ENCODE measurements at places on chromosomes 5 and 9.
A peak's percentile ranks its signal among the peaks of the same experiment; 100 is the strongest.

DNA sequence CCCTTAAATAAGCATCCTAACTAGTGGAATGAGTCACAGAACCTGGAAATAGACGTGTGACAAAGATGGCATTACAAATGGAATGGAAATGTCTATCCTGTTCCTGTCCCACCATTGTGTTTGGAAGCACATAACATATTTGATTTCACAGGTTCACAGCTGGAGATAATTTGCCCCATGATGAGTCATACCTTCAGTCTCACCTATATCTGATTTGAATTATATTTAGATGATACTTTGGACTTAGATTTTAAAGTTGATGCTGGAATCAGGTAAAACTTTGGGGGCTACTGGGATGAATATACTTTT is 92.5 kb downstream of the CEMIP2 start:
- DNase-seq: no peak

GRCh38 chr9:102609461-102609860 is 385.7 kb upstream of the CYLC2 start:
- DNase-seq: no peak

DNA sequence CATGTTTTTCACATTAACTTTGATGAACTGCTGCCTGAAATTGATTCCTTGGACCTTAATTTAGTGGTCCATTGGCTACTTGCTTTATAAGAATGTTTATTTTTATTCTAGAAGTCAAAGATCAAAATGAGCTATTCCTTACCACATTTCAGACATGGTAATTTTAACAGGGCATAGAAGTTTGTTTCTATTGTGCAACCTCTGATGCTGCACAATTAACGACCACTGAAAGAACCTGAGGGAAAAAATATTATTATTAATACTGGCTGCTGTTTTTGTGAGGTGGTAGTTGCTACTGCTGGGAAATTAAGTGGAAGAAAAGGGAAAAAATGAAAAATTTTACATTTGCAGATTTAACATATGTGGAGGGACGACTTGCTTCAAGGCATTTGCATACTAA is 37.9 kb upstream of the RAB3C start:
- DNase-seq: no peak

DNA sequence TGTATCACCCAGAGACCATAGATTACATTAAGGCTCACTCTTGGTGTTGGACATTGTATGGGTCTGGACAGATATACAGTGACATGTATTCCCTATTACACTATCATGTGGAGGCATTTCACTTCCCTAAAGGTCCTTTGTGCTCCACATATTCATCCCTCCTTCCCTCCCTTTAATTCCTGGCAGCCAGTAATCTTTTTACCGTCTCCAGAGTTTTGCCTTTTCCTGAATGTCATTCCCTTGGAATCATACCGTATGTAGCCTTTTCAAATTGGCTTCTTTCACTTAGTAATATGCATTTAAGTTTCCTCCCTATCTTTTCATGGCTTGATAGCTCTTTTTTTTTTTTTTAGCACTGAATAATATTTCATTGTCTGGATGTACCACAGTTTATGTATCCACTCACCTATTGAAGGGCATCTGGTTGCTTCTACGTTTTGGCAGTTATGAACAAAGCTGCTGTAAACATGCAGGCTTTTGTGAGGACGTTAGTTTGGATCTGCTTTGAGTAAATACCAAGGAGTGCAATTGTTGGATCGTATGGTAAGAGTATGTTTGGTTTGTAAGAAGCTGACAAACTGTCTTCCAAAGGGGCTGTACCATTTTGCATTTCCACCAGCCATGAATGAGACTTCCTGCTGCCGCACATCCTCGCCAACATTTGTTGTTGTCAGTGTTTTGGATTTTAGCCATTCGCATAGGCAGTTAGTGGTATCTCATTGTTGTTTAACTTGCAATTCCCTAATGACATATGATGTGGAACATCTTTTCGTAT is 122.1 kb upstream of the SMIM23 start:
- no peak for DNase-seq

DNA sequence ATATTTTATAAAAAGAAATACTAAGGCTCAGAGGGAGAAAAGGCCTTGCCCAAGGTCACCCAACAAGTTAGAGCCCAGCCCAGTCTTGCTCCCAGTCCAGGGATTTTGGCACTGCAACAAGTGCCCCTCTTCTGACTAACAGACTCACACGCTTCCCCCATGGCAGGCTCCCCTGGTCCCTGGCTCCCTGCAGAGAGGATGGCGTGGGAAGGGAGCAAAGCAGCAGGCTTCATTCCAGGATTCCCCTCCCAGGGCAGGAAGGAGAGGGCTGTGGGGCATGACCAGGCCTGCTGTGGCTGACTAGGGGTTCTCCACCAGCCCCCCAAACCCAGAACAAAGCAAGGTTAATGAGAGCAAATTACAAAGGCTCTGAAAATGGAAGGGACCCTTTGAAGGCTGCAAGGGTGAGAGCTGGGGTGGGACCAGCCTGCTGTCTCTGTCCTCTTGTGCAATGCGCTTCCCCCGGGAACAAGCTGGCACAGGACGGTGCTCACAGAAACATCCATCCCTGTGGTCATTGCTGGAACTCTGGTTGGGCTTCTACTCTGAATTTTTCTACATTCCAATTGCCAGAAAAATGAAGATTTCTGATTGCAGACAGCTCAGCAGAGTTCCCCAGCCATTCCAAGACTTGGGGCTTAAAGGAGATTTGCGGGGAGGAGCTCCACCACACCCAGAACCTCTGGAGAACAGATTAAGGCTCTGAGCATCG is 37.1 kb upstream of the FAT2 start:
- DNase-seq: peak; percentile 76

GRCh38 chr5:58268268-58268667 is 191.6 kb downstream of the PLK2 start:
- DNase-seq: no peak

DNA sequence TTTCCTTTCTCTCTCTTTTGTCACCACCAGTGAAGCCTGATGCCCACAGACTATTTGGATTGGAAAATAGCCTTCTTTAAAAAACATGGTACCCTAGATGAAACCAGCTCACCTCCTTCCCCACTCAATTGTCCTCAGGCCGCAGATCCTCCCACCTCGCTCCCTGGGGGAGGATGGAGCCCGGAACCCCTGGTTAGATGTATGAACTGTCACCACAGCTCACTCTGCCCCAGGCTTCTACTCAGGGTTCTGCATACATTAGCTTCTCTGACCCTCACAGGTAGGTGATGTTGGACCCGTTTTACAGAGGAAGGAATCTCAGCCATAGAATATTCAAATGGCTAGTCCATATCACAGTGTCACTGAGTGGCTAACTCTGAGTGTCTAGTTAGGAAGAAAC is 1.8 kb downstream of the MAMDC2 start:
- no peak for DNase-seq

DNA sequence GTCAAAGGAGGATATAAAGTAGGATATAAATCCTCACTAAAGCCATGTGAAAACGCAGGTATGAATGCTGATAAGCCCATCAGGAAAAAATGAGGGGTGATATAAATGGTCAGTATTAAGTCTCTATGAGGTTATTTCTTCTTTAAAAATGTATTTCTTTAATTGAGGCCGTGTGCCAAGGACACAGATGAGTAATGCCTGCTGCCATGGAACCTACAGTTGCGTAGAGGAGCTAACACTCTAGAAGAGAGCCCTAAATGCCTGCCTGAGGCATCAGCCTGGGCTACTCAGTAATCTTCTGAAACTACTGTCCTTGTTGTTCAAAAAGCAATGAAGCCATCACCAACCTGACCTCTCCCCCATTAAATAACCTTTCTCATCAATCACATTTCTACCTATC is 84.9 kb downstream of the KLHL3 start:
- DNase-seq: no peak

All from fibroblast of gingiva (primary cell).